ENCODE measurements at places on chromosomes 2 and 18. TPM values are rescaled to one million over a fixed set of nuclear protein-coding genes. Genes with fewer than 3 reads are reported as not detected.

EN1 gene
- total RNA-seq: not detected

CREG2 gene
- not detected for total RNA-seq

MAP4K4 gene
- total RNA-seq: 26.3 TPM

CD8B2 gene
- 3.9 TPM for total RNA-seq

PLB1 gene
- total RNA-seq: 0.25 TPM

ANKRD30B gene
- total RNA-seq: not detected

HOXD1 gene
- total RNA-seq: not detected

RAB6C gene
- not detected for total RNA-seq

XDH gene
- total RNA-seq: not detected

SMAD4 gene
- total RNA-seq: 68.1 TPM

PLA2R1 gene
- not detected for total RNA-seq

RPE gene
- total RNA-seq: 55.9 TPM

ABCG8 gene
- total RNA-seq: not detected

ALPI gene
- not detected for total RNA-seq

TRAPPC12 gene
- 65.3 TPM for total RNA-seq

ST3GAL5 gene
- total RNA-seq: 21.1 TPM

ARHGAP25 gene
- total RNA-seq: 61.5 TPM

SH3RF3 gene
- total RNA-seq: 1.9 TPM

HK2 gene
- total RNA-seq: 124 TPM

GKN2 gene
- not detected for total RNA-seq

GPR35 gene
- 14.4 TPM for total RNA-seq

TUBB8B gene
- not detected for total RNA-seq

TSPYL6 gene
- total RNA-seq: not detected

RGPD3 gene
- total RNA-seq: 0.20 TPM

DPP4 gene
- total RNA-seq: 25.9 TPM

UPP2 gene
- total RNA-seq: not detected

TGFA gene
- 0.38 TPM for total RNA-seq

TRPM8 gene
- not detected for total RNA-seq

C1QL2 gene
- total RNA-seq: not detected

C2orf66 gene
- not detected for total RNA-seq

TNFRSF11A gene
- 7.3 TPM for total RNA-seq

NEURL3 gene
- not detected for total RNA-seq

PSMD1 gene
- 114 TPM for total RNA-seq

IL1R2 gene
- total RNA-seq: not detected

CCDC74B gene
- 3.5 TPM for total RNA-seq

ATP5F1A gene
- 489 TPM for total RNA-seq

SNED1 gene
- 1.8 TPM for total RNA-seq

NOSTRIN gene
- not detected for total RNA-seq

TMEM178A gene
- 0.31 TPM for total RNA-seq

CAVIN2 gene
- total RNA-seq: not detected
